Heart left ventricle (tissue), 16 donors: ENCODE measurements at places on chromosomes 11 and 22. TPM values are rescaled to one million over a fixed set of nuclear protein-coding genes. Genes with fewer than 3 reads are reported as not detected.

GRCh38 chr22:22168190-22168940 lies 76.2 kb upstream of the VPREB1 start:
- no peak for DNase-seq

OR2AG1 gene
- total RNA-seq = not detected

APOL5 gene
- not detected for total RNA-seq

DNA sequence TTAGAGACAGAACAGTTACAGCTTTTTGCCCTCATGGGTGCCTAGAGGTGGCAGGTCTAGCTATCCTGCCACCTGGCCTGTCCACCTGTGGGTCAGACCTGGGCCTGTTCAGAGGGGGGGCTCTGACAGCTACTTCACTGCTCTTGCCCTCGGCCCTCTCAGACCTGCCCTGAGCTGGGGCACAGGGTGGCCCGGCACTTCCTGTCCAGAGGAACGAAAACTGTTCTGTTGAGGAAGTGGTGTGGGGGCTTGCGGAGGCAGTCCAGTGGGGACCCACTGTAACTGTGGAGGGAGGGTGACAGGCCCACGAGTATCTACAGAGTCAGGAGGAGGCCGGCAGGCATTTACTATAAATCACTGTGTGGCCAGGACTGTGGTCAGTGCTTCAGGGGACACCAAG lies 16.2 kb downstream of the TESMIN start:
- DNase-seq = no peak

DNA sequence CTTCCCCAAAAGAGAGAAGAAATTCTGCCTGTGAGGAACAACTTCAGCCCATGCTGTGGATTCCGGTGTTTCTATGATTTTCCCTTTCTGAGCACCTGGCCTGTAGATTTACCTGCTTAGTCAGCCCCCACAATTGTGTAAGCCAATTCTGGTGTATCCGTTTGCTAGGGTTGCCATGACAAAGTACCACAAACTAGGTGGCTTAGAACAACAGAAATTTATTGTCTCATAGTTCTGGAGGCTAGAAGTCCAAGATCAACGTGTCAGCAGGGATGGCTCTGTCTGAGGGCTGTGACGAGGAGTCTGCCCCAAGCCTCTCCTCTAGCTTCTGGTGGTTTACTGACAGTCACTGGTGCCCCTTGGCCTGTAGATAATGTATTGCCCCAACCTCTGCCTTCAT lies 15.9 kb upstream of the CYB5R2 start:
- DNase-seq = no peak

DNA sequence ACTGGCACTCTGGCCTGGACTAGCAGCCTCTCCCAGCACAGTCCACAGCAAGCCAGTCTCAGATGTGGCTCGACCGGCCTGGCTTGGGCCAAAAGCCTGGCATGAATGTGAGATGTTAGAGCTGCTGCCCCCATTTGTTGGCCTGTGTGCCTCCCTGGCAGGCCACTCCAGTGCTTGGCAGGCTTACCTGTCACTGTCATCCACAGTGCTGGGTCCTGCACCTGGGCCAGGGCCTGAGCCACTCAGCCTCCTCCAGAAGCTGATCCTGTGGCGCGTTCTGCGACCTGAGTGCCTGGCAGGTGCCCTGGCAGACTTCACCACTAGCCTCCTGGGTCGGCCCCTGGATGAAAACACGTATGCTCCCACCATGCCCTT lies 36.1 kb downstream of the RRP8 start:
- no peak for DNase-seq
